Effector memory CD4-positive, alpha-beta T cell (primary cell): ENCODE measurements at places on chromosomes 7 and 10.
A peak's percentile ranks its signal among the peaks of the same experiment; 100 is the strongest.

GRCh38 chr7:138066954-138067394 is 9.3 kb upstream of the AKR1D1 start:
- DNase-seq, result no peak

DNA sequence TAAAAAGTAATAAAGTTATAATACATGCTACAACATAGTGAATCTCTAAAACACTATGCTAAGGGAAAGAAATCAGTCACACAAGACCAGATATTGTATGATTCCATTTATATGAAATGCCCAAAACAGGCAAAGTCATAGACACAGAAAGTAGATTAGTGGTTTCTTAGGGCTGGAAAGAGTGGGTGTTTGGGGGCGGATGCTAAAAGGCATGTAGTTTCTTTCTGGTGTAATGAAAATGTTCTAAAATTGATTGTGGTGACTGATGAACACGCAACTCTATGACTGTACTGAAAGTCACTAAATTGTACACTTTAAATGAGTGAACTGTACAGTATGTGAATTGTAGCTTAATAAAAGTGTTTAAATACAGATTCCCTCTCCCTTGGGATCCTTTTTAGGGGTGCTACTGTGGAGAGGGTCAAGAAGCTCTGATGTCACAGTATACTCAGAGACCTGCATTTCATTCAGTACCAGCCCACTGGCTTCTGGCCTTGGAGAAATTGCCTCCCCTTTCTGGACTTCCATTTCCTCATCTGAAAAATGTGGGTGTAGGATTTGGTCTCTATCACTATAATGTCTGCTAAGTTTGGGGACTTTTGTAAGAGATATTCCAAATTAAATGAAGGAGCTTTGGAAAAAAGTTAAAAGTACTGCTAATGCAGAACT is 46.4 kb downstream of the AOAH start:
- no peak for DNase-seq

DNA sequence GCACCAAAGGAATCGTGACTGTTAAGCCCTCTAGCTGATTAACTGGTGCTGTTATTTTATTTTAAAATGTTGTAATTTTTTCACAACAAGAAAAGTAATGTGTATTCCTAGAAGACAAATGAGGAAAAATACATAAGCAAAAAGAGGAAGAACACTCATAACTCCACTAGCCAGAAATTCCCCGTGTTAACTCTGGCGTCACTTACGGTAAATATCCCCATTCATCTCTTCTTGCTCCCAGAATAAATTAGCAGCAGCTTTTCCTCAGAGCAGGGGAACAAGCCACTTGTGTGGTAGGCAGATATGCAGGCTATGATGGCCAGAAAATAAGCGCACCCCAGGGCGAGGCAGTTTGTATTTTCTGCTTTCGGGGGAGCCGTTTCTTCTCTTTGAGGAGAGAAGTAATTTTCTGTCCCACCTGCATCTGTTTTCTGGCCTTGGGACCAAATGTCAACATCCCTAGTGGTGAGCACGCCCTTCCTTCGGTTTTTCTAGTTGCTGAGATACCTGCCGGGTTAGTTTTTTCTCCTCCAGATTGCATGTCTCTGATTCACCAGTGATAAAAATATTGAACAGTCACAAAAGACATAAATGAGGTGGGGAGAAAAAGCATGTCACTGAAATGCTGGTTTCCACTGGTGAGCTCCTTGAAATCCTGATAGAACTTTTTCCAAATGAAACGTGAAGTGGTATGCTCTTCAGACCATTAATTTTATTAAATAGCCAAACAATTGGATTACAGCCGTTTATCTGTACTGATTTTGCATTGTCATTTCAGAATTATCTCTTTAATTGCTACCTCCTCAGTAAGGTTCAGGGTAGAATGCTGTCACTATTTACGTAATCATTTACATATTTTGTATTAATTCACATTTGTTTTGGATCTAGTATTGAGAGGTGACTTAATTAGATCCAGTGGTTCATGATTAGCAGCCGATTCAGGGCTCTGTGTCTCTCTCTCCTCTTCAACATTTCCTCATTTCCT is 268.1 kb downstream of the CAMK1D start:
- DNase-seq, result no peak

- DNase-seq, result no peak
Observed at GRCh38 chr7:159114981-159115380, 29.7 kb downstream of the VIPR2 start.

- no peak for DNase-seq
Observed at GRCh38 chr10:78170026-78170475, 136.4 kb downstream of the RPS24 start.

GRCh38 chr7:1918063-1918645 is 248.1 kb downstream of the ELFN1 start:
- no peak for DNase-seq

DNA sequence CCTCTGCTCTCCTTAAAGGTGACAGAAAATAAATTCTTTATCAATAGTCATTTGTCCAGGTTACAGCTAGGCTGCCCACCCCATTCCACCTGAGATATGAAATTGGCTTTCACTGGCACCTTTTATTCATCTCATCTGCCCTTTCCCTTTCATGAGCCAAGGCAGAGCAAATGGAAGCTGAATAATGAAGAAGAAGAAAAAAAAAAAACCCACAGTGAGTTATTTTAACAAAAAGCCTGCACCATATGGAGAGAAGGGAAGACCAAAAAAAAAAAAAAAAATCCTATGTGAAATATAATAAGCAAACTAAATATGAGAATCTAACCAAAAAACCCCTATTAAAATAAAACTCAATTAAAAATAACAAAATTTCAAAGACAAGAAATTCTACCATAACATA is 59.2 kb downstream of the CHCHD3 start:
- DNase-seq, result no peak

GRCh38 chr10:90912174-90912573 is 8.7 kb downstream of the ANKRD1 start:
- DNase-seq, result no peak

DNA sequence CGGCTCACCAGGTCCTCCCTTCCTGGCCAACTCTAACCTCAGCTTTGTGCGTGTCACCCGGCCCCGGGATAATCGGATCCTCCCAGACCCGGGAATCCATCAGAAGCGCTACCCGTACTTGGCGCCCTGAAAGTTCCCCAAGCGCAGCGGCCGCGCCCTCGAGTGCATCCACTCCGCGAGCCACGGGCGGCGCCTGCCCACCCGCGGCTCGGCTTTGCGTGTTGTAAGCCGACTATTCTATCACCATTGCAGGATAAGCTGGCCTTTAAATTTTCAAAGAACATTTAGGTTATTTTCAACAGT is 35.7 kb upstream of the EBLN1 start:
- peak; percentile 13 for DNase-seq

GRCh38 chr7:98323597-98324322 is 42.3 kb downstream of the BRI3 start:
- no peak for DNase-seq

DNA sequence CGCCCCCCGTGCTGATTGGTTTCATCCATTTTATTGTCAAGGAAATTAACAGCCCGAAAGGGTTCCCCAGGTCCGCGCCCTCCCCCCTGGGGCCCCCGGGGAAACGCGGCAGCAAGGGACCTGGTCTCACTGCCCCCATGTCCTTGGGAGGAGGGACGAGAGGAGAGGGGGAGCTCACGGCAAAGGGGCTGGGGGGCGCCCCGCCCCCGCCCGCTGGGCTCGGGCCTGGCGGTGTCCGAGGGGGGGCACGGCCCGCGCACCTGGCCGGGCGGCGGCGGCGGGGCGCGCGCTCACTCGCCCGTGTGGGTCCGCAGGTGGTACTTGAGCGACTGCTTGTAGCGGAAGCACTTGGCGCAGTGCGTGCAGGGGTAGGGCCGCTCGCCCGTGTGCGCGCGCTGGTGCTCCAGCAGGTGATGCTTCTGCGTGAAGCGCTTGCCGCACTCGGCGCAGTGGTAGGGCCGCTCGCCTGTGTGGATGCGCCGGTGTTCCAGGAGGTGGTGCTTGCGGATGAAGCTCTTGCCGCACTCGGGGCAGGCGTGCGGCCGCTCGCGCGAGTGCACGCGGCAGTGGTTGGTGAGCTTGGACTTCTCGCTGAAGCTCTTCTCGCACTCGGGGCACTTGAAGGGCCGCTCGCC is 29.3 kb downstream of the ZNF777 start:
- DNase-seq, result no peak

DNA sequence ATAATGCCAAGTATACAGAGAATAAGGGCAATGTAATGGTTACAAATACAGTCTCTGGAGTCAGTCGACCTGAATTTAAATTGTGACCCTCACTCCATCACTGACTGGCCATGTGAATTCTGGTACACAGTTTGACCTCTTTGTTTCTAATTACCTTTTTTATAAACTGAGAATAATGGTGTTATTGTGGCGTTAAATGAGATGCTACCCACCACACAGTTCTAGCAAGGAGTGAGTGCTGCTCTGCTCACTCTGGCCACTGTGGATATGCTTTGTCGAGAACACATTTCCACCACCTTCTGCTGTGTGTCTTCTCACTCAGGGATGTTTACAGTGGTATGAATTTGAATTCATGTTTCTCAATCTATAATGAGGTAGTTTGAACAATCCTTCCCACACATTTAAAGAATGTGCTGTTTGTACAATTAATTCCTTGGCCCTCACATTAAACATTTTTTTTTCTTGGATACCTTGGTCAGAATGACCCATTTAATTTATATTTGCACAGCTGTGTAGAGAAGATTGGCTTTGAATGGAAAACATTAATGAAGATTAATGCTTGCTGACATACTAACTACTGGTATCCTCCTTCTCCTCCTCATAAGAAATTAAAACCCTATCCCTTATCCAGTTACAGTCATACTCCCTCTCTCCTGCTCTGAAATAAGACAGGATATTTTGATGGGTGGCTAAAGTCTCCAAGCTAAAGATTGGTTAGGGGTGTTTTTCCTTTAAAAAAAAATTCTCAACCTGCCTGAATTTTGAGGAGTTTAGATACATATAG is 42.4 kb downstream of the PLCE1 start:
- no peak for DNase-seq

GRCh38 chr10:3068968-3069737 is 1.8 kb downstream of the PFKP start:
- DNase-seq, result no peak

DNA sequence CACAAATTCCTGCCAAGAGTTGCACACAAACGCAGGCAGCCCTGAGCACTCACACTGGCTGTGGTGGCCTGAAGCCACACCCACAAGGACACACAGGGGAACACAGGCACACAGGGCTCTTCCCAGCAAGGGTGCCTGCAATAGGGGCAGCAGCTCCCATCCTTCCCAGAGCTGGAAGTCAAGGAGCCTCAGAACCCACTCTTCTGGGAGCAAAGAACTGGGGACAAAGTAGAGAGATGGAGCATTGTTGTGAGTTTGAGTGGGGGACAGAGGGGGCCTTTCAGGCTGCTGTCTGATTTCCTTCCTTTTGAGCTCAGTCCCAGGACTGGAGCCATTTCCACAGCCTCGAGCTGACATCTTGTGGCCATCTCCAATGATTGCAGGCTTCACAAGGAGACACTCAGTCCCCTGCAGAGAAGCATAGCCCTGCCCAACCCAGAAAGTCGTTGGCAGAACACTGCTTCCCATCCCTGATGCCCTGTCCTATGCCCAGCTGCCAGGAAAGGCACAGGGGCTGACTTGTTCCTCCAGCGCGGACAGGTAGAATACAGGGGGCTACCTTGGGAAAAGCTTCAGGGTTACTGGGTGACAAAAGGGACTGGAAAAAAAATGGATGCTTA is 34.4 kb upstream of the SLF2 start:
- no peak for DNase-seq

DNA sequence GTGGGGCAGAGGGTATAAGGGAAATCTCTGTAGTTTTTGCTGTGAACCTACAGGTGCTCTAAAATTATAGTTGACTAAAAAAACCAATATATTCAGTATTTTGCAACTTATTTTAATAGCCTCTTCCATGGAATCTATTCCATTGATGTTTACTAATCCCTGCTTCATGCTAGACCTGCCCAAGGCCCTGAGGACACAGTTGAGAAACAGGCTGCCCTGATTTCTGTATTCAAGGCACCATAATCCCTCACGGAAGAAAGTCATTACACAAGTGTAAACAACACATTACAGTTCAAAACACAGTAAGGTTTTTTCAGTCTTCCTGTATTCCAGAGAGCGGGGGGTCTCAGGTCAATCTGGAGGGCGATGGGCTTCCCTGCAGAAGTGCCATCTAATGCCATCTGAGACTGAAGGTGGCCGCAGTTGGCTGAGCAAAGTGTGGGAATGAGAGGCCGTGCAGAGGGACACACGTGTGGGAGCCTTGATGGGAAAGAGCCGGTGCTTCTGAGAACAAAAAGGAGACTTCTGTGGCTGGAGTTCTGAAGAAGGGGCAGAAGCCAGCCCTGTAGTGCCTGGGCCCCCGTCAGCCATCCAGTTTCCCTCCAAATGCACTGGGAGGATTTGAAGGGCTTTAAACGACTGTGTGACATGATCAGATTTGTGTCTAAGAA is 146.9 kb downstream of the PTPN20 start:
- no peak for DNase-seq

DNA sequence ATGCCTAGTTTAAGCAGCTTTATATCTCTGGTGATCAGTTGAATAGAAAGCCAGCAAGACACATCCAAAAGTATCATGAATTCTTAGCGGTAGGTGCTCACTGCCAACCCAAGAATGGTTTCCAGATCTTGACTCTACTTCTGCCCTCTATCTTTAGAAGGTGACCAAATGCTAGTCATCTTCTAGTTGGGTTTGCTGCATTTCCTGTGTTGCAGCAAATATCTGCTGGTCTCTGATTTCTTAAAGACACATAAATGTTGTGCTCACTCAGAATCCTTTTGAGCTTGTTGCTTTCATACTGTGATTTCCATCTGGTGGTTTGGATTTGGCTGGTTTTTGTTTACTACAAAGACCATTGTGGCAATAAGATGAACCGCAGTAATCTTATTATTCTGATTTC is 2.2 kb downstream of the CDC123 start:
- DNase-seq, result no peak

DNA sequence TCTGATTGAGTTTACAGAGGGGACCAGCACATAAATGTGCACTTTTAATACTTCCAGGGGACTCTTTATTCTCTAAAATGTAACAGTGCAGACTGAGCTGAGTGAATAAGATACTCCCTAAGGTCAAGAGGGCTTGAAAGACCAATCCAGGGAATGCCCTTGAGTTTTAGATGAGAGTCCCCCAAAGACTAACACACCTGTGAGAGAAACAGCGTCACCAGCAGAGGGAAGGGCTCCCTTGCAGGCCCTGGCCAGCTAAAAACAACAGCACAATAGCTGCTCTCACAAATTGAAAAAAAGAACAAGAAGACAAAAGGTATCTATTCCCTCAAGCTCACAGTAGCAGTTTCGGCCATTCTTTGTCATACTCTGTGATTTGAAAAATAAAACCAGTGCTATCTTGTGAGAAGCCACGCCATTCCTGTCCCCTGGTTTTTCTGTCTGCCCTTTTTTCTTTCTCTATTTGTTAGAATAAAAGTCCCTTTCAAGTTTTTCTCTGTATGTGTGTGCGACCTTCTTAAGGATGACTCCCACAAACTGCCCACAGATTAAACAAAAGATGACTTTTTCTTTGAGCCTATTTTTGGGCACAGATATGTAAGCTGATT is 230.4 kb upstream of the BMPER start:
- no peak for DNase-seq

GRCh38 chr10:4127518-4128315 is 342.7 kb upstream of the KLF6 start:
- DNase-seq, result no peak

- DNase-seq, result no peak
Observed at GRCh38 chr10:17340144-17340829, 112.2 kb downstream of the VIM start.
